ENCODE measurements at places on chromosomes 6 and 20. TPM values are rescaled to one million over a fixed set of nuclear protein-coding genes. Genes with fewer than 3 reads are reported as not detected.

DNA sequence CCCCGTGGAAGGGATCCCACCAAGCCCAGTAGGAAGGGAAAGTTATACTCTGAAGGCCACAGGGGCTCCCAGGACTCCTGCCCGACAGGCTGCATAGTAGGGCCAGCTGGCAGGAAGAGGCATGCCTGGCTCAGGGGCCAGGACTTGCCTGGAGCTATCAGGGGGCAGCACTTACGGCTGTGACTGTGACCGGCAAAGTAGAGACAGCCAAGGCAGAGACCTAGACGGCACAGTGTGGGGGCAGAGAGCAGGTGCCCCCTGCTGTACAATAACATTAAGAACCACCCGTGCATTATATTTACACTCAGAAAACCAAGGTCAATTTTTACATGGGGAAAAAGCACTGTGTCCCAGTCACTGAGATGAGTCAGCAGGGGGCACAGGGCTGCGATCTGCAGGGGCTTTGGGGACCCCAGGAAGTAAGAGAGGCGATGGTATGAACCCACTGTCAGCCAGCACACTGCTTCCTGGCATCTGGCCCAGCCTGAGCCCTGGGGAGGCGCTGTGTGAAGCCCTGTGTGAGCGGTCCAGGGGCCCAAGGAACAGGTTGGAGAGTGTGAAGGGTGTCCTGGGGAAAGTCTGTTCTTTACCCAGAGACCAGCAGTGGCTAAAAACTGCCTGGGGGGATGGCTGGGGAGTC, 9.9 kb downstream of the CCDC167 start:
- peaks cover 4% of the 10 kb centered on the region for H3K36me3 ChIP-seq
- DNase-seq: no peak

- no peaks in the 10 kb centered on the region for H3K27me3 ChIP-seq
- H3K27ac ChIP-seq: peak overlapping the region; percentile 36
- DNase-seq: no peak
- peaks cover 33% of the 10 kb centered on the region for H3K36me3 ChIP-seq
- H3K4me1 ChIP-seq: peaks cover 12% of the 10 kb centered on the region
- H3K4me3 ChIP-seq: no peak overlapping the region
These were observed 54.6 kb upstream of the MYO6 start for GRCh38 chr6:75694406-75694805.

DNA sequence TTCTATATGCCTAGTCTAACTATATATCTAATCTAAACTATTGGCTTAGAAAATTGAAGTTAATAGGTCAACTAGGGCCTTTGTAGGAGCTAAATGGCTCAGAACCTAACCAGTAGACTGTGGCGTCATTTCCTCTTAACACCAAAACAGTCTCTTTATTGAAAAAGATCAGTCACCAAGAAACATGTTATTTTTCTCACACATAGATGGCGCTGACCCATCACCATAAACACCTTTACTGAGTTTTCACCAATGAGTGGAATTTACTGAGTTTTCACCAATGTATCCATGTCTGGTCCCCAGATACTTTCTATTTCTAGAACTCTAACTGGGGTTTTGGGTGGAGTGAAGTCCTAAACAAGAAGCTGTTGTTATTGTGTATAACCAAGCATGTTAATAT, 636.0 kb downstream of the BCKDHB start:
- no peaks in the 10 kb centered on the region for H3K4me1 ChIP-seq
- no peaks in the 10 kb centered on the region for H3K36me3 ChIP-seq
- H3K4me3 ChIP-seq: no peak overlapping the region

DNA sequence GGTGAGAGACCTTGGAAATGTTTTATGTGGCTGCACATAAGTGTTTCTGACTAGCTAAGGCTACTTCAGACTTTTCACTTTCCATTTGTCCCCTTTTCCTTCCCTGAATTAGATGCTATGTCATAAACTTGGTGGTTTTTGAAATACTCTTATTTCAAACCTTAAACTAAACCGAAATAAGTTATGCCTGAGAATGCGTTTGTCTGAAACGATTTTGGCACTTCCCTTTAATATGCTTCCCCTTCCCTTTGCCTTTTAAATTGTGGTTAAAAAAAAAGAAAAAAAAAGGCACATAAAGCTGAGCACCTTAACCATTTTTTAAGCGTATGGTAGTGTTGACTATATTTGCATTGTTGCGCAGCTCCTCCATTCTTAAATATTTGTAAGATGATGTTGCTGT, 14.3 kb downstream of the ZNF451 start:
- DNase-seq: no peak
- peaks cover 62% of the 10 kb centered on the region for H3K36me3 ChIP-seq
- peaks cover 1% of the 10 kb centered on the region for H3K4me1 ChIP-seq
- H3K27me3 ChIP-seq: no peaks in the 10 kb centered on the region
- no peak overlapping the region for H3K4me3 ChIP-seq
- H3K27ac ChIP-seq: no peak overlapping the region

DNA sequence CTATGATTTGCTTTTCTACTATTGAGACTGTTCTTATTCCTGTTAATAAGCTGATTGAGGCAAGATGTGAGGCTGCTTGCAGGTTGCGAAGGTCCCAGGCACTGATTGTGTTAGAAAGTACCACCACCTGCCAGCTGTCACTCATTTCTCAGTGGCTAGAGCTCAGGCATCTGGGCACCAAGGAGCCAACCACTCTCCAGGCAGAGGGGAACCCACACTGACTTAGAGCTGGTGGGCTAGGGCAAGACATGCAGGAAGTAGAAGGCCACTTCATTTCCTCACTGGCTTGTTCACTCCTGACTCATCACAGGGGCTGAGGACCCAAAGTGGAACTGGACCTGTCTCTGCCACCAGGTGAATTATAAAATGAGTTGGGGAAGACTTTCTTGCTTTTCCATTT, 7.8 kb upstream of the DLL1 start:
- H3K4me1 ChIP-seq: peaks cover 5% of the 10 kb centered on the region
- H3K36me3 ChIP-seq: peaks cover 2% of the 10 kb centered on the region
- no peak overlapping the region for H3K4me3 ChIP-seq

GRCh38 chr20:58584881-58585752, 66.0 kb upstream of the STX16 start:
- no peak overlapping the region for H3K27ac ChIP-seq
- H3K36me3 ChIP-seq: no peaks in the 10 kb centered on the region
- H3K4me1 ChIP-seq: peaks cover 16% of the 10 kb centered on the region
- H3K27me3 ChIP-seq: peaks cover 3% of the 10 kb centered on the region
- no peak overlapping the region for H3K4me3 ChIP-seq
- no peak for DNase-seq

DNA sequence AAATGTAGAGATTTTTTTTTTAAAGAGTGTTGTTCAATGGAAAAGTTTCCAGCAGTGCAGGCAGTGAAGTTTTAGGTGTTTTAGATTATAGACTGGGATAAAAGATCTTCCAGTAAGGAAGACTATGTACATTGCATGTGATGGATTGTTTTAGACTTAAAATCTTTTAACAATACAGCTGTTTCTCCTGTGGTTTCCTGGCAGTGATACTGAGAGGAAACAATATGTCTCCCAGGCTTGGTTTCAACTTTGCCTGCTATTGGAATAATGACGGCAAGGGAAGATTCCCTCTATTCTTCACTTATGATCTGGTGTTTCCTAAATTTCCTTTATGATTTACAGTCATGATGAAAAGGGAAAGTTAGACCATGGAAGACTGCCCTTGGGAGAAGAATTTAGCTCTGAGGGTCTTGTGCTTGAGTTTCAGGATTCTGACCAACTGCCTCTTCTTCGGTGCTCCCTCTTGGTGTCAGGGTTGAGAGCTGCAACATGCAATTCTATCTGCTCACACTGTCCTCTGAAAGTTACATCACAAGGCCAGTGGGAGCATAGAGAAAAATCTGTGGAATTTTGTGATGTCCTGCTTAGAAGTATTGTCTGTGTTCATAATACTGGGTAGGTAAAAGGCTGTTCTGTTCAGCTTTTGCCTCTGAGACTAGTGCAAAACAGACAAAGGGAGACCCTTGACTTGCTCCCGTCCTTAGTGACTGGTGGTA, 262.8 kb upstream of the MAN1A1 start:
- no peaks in the 10 kb centered on the region for H3K27me3 ChIP-seq
- H3K4me3 ChIP-seq: no peak overlapping the region
- DNase-seq: no peak
- no peak overlapping the region for H3K27ac ChIP-seq

- DNase-seq: no peak
- peak overlapping the region; percentile 87 for H3K4me3 ChIP-seq
- H3K4me1 ChIP-seq: peaks cover 20% of the 10 kb centered on the region
- no peak overlapping the region for H3K27ac ChIP-seq
These were observed 1.4 kb upstream of the SNTA1 start for GRCh38 chr20:33444797-33445560.

GRCh38 chr6:71299541-71300470, 11.2 kb downstream of the OGFRL1 start:
- peaks cover 37% of the 10 kb centered on the region for H3K4me1 ChIP-seq
- H3K36me3 ChIP-seq: peaks cover 24% of the 10 kb centered on the region
- DNase-seq: no peak
- H3K27ac ChIP-seq: peak overlapping the region; percentile 45

- no peak overlapping the region for H3K4me3 ChIP-seq
- peaks cover 27% of the 10 kb centered on the region for H3K4me1 ChIP-seq
- no peak overlapping the region for H3K27ac ChIP-seq
- DNase-seq: no peak
- H3K27me3 ChIP-seq: peaks cover 2% of the 10 kb centered on the region
These were observed 208.4 kb downstream of the PREX1 start for GRCh38 chr20:48619126-48620101.

DNA sequence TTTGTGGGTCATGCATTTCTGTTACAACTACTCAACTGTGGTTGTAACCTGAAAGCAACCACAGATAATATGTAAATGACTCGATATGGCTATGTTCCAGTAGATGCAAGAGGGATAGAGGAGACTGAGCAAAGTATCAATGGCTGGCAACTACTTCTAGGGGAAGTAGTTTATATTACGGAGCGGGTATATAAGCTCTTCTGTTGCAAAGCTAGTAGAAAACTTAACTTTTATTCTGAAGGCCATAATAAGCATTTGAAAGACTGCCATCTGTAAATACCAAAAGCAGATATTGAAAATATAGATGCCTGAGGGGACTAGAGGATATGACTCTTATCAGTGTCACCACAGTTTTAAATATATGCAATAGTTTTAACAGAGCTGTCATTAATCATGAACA, 655.3 kb downstream of the PHF3 start:
- H3K27me3 ChIP-seq: no peaks in the 10 kb centered on the region
- H3K4me1 ChIP-seq: peaks cover 7% of the 10 kb centered on the region

DNA sequence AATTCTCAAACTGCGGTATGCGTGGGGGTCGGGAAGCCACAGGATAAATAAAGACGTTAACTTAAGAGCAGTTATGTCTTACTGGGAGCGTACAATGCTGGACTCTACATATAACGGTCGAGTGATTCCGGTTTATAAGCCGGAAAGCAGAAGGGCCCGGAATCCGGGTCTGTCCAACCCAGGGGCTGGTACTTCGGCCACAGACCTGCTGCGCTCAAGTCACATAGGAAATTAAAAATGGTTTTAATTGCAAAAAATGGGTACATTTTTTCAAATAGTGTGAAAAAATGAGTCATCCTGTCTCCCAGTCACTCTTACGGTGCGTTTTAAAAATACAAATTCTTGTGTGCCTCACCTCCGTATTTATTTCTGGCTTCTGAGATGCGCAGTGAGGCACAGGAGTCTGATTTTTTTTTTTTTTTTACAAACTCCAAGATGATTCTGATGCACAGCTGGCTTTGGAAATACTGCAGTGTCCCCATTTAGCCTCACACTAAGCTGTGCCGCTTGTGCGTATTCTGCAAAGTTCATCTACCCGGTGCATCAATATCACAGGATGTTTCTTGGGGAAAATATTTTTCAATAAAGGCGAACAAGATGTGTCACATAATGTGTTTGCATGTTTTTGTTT, 1.0 kb downstream of the PCIF1 start:
- peak overlapping the region; percentile 85 for H3K4me3 ChIP-seq
- H3K36me3 ChIP-seq: peaks cover 18% of the 10 kb centered on the region
- no peak for DNase-seq
- peaks cover 18% of the 10 kb centered on the region for H3K4me1 ChIP-seq
- H3K27ac ChIP-seq: peak overlapping the region; percentile 93

GRCh38 chr6:151101161-151101815, 138.5 kb upstream of the AKAP12 start:
- DNase-seq: no peak
- no peaks in the 10 kb centered on the region for H3K27me3 ChIP-seq
- H3K36me3 ChIP-seq: peaks cover 19% of the 10 kb centered on the region
- no peak overlapping the region for H3K4me3 ChIP-seq
- peak overlapping the region; percentile 15 for H3K27ac ChIP-seq
- peaks cover 12% of the 10 kb centered on the region for H3K4me1 ChIP-seq

Gene CRYBG1
- total RNA-seq: 2.4 TPM

Gene TMEM200A
- total RNA-seq: 11.2 TPM

Gene SEL1L2
- not detected for total RNA-seq

Gene BTN1A1
- not detected for total RNA-seq

Gene SRPK1
- 39.1 TPM for total RNA-seq

Gene HSPA12B
- not detected for total RNA-seq
